ENCODE measurements at places on chromosomes 7 and 10.

DNA sequence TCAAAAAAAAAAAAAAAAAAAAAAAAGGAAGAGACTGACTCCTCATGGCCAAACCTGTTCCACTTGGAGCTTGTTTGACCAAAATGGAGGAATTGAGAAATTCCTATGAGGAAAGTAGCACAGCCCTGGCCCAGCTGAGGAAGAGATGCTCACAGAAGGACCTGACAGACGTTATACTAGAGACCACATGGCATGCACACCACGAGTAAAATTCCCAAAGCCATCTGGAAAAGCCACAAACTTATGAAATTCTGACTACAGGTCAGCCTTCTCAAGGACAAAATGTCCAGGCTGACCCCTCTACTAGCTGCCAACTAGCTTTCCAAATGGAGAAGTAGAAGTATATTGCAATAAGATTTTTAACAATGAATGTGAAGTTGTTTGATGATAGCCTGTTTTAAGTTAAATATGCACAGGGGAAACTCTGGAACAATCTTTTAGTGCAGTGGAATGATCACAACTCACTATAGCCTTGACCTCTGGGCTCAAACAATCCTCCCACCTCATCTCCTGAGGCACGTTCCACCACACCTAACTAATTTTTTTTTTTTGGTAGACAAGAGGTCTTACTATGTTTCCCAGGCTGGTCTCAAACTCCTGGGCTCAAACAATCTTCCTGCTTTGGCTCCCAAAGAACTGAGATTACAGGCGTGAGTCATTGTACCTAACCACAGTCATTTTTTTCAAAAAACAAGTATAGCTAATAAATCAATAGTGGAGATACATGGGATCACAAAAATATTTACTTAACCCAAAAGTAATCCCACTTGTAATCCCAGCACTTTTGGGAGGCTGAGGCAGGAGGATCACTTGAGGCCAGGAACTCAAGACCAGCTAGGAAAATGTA lies 75.7 kb downstream of the AKR1D1 start:
- DNase-seq = no peak

GRCh38 chr7:98930464-98930863 lies 52.1 kb downstream of the TRRAP start:
- DNase-seq = peak; percentile 48

DNA sequence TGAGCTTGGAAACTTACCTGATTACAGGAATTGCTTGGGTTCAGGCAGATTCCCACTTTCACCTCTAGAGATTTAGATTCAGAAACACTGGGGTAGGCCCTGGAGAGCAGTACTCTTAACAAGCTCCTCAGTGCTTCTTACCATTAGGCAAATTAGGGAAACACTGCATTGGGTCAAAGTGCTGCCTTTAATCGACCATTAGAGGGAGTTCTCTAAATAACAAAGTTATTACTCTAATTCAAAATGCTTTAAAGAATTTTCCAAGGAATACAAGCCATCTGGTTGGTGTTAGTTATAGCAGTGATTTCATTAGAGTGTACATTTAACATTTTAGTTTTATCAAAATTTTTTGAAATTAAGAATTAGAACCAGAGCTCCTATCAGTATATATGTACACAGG lies 324.5 kb downstream of the GFRA1 start:
- no peak for DNase-seq

DNA sequence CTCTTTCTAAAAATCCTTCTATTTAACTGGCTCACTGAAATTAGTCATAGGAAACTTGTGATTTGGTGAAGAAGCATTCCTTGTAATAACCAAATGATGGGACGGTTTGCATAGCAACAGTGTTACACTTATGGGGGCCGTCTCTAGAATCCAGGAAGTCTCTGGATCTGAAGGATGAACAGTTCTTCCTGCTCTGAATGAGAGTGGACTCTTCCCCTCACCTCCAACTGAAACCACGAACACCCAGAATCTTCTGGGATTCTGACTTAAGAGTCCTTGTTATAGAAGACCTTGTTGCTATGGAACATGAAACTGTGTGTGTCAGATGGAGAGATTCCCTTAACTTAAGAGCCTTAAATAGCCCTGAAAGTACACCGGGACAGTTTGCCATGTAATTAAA lies 23.2 kb downstream of the NOLC1 start:
- DNase-seq = no peak

- DNase-seq = no peak
These were observed 3.4 kb downstream of the MMRN2 start for GRCh38 chr10:86953747-86954680.
